Activated CD4-positive, alpha-beta T cell treated with anti-CD3 and anti-CD28 coated beads, Interleukin-2, amount 10 ng/mL, durations not matched to agents 7 days and 5 days (primary cell): ENCODE measurements at places on chromosomes 5 and 9. TPM values are rescaled to one million over a fixed set of nuclear protein-coding genes. Genes with fewer than 3 reads are reported as not detected.

GPR150 gene
- 1.2 TPM for total RNA-seq

- DNase-seq, result no peak
Observed at GRCh38 chr9:3012842-3013241, 168.9 kb upstream of the PUM3 start.

DNA sequence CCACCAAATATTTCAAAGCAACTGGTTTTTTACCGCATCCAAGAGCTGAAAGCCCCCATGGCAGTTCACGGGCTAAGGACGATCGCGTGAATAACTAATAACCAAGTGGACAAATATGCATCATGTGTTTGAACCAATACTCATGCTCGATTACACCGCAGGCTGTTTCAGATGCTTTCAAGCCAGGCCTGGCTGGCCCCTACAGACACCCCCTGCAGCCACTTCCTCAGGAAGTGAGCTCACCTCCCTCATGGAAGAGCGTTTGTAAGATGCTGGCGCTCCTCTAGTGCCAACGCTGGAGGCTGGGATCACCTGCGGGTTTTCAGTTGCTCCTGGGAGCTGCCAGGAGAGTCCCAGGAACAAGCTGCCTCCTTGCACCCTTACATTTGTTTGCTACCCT is 53.9 kb upstream of the PTCH1 start:
- no peak for DNase-seq

- DNase-seq, result no peak
Observed at GRCh38 chr9:2923766-2924379, 80.0 kb upstream of the PUM3 start.

DNA sequence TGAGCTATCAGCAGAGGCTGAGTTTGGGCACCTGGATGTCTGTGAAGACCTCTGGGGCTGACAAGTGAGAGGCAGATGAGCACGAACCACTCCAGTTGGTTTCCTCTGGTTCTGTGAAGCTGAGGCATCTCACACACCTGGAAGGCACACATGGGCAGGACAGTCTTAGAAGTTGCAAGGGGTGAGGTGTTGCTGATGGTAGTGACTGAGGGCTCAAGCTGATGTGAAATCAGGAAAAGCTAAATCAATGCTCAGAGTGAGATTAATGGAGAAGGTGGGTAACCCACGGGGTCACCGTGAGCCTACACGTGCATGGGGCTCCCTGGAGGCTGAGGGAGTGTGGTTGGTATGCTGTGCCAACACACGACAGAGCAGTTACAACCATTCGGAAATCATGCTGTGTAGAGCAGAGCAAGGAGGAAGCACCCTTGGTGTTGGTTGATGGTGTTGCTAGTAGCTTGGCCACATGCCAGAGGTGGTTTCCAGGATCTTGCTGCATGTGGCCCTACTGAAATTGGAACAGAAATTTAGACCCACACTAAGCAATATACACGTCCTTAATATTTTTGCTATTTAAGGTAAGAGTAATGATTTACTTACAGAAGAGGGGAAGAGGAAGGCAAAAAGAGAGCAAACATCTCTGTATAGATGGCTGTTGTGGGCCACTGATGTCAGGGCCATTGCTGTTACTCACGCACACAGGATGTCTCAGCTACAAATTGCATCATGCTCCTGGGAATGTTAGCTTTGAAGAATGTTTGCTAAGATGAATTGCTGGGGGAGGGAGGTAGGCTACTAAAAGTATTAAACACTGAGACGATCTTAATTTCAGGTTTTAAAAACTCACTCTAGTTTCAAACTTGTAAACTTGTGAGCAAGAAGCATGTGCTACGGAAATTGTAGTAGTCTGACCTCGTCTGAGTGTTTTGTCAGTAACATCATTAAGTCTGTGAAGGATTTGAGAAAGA is 170.5 kb downstream of the ARHGEF28 start:
- DNase-seq, result no peak

DNA sequence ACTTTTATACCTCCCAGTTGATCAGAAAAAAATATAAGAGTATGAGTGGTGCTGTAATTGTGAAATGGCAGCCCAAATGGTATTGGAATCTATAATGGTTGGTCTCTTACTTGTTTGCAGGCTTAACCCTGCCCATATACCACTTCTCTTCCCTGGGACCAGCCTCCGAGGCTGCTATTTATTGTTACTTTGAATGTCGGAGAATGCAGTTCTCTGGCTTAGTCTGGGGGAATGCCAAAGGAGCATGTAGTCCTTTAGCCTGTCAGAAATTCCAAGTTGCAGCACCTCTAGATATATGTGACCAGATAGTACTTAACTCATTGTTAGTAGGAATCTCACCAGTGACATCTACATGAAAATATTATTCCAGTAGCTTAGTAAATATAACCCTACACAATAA is 47.5 kb downstream of the SLC44A1 start:
- DNase-seq, result no peak
